AG09319 (cell line): ENCODE measurements at places on chromosomes 6 and 20.

DNA sequence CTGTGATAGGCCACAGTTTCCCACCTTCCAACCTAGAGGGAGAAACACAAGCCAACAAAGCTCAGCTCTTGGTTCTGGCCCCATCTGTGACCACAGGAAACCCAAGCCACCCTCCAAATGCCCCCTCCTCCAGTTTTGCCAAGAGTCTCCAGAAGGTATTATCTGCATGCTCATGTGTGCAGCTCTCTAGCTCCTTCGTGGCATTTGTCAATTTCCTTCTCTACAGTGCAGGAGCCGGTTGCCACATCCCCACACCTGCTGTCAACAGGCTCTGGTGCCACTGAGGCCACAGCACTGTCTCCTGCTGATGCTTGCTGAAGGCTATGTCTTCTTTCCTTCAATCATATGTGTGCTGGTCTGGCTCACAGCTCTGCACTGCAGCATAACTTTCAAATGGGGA is 177.2 kb downstream of the CLIC5 start:
- no peak for DNase-seq

DNA sequence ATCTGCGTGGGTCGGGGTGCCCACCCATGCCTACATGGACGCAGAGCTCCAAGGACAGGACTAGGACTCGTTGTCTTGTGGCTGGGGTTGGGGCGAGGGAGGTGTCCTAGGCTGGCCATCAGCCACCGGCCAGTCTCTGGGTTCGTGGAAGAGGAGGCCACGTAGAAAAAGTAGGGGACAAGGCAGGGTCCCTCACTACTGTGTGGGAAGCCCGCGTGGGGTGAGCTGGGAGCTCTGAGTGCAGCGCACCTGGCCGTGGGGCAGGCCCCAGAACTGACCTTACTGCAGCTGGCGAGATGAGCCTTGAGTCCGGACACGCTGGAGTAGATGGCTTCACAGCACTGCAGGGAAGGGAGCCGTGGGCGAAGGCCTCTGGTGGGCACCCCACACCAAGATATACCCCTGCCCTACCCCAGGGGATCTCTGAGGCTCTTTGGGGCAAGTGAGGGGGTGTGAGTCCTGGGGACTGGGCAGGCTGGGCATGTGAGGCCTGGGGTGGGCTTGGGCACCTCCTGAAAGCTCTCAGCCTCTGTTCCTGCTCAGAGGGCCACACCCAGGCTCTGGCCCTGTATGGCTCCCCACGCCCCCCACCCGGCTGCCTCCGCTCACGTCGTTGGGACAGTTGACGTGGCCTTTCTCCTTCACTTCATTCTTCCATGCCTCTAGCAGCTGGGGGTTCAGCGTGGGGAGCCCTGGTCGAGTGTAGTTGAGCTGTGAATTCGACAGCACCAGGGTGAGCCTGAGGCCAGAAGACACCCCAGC is 5.6 kb upstream of the UCKL1 start:
- no peak for DNase-seq

DNA sequence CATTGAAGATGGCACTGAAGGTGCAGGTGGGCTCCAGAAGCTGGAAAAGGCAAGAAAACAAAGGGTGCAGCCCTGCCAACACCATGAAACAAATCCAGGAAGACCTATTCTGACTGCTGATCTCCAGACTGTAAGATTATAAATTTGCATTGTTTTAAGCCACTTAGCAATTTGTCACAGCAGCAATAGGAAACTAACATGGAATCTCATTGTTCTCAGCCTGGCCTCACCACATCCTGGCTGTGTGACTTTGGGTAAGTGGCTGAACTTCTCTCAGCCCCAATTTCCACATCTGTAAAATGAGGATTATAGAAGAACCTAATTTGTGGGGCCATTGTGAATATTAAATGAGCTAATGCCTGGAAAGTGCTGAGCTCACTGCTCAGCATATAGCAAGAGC is 160.4 kb upstream of the MAFB start:
- no peak for DNase-seq

- peak; percentile 39 for DNase-seq
These were observed 186.5 kb downstream of the PDE7B start for GRCh38 chr6:136037876-136038460.

DNA sequence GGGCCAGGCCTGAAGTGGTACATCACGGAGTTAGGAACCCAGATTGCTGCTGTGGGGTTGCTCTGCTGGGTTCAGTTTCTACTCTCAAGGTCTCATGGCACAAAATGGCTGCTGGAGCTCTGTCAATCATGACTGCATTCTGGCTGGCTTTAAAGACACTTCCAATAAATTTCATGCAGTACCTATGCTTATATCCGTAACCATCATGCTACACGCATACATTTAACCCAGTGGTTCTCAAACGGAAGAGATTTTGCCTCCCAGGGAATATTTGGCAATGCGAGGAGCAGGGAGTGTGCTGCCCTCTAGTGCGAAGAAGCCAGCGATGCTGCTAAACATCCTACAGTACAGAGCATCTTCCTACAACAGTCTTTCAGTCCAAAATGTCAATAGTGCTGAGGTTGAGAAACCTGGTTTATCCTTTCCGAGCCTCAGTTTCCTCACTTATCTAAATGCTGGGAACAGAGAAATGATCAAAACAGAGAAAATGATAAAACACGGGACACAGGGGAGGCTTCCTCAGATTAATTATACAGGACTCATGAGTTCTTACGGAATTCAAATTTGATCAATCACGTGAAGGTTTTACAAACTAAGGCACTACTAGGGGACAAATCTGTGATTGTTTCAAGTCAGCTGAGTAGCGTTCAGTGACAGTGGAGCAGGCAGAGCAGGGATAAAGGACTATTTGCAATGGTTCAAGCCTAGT is 9.6 kb upstream of the SLC2A10 start:
- DNase-seq, result no peak

DNA sequence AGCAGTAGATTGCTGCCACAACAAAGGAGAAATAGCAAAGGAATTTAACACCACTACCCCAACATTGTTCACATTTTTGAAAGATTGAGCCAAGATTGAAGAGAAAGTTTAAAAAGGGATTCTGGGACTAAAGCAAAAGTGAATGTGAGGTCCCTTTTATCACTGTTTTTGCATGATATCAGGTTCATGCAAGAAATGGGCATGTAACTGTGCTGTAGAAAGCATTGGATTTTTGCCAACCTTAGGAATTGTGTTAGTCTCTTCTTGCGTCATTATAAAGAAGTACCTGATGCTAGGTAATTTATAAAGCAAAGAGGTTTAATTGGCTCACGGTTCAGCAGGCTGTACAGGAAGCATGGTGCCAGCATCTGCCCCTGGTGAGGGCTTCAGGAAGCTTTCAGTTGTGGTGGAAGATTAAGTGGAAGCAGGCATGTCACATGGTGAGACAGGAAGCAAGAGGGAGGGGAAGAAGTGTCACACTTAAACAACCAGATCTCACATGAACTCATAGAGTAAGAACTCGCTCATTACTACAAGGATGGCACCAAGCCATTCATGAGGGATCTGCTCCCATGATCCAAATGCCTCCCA is 4.6 kb upstream of the GJB7 start:
- DNase-seq, result no peak

DNA sequence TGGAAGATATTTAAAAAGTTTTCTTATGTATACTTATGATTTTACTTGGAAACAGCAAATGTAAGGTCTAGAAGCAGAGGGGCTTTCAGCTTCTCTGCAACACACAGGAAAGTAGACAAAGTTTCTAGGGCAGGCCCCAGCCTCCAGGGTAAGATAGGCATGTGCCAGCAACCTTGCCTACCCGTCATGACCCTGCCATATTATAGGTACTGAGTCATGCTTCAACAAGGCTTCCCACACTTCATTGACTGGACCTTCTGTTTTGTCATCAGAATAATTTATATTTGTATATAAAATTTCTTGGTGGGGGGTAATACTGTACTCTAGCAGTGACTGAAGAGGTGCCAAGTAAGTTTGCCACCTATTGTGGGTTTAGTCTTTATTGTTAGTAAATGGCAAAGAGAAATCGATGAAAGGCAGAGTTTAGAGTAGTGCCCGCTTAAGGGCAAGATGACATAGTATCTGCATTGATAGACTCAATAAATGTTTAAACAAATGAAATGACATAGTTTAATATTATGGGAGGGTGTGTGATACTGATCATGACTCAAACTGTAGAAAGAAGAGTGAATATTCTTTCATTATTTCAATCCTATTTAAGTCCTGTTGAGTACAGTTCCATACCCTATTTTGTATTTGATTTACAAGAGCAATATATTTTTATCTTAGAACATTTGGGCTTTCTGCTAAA is 95.6 kb downstream of the JARID2 start:
- DNase-seq, result no peak

GRCh38 chr6:37237789-37238188 is 19.8 kb upstream of the TBC1D22B start:
- no peak for DNase-seq

GRCh38 chr6:153392156-153392555 is 261.1 kb upstream of the RGS17 start:
- DNase-seq, result no peak

GRCh38 chr20:17857639-17858449 is 110.8 kb downstream of the SNX5 start:
- DNase-seq, result no peak

DNA sequence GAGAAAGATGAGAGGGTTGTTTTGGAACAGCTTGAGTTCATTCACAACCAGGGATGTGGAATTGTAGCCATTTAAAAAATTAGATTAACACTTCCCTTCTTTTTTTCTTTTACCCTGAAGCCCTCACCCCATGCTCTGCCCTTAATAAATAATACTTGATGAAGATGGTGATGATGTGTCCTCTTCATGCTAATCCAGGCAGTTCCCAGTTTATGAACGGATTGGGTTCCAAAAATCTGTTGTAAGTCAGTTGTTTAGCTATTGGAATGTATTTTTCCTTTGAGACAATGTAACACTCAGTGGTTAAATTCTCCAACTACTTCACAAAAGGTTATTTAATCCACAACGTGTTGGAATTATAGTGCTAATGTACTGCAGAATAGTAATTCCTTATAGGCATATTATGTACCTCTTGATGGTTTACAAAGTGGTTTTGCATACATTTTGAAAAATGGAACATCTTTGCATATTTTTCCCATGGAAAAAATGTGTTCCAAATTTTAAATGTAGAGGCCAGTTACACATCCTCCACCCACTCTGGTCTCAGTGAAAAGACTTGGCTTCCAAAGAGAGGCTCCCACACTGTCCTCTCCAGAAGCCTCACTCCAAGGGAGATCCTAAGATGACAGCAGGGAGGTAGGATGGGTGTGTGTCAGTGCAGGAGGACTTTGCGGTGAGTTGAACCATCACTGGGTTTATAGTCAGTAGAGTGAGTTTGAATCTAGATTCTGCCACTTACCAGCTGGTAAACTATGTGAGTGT is 45.8 kb upstream of the CEP162 start:
- no peak for DNase-seq

GRCh38 chr20:12014276-12014675 is 96.6 kb downstream of the BTBD3 start:
- no peak for DNase-seq

- DNase-seq, result no peak
These were observed 10.3 kb upstream of the C6orf58 start for GRCh38 chr6:127566651-127567050.

DNA sequence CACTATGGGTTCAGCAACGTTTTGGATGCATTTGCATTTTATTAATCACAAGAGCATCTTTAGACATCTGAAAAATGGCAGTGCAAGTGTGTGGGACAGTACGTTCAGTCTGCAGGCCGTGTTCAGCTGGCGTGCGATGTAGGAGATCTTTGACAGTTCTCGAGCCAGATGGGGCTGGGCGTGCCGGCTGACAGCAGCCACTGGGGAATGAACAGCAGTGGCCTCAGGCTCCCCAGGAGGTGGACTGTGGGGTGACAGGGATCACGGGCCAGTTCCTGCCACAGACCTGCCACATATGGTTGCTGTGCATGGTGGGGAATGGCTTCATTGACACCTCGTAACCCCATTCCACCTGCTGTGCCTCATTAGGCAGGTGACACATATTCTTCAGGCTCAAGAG is 16.4 kb upstream of the MLN start:
- no peak for DNase-seq

- DNase-seq, result no peak
These were observed 57.2 kb upstream of the PCSK2 start for GRCh38 chr20:17169585-17170136.

DNA sequence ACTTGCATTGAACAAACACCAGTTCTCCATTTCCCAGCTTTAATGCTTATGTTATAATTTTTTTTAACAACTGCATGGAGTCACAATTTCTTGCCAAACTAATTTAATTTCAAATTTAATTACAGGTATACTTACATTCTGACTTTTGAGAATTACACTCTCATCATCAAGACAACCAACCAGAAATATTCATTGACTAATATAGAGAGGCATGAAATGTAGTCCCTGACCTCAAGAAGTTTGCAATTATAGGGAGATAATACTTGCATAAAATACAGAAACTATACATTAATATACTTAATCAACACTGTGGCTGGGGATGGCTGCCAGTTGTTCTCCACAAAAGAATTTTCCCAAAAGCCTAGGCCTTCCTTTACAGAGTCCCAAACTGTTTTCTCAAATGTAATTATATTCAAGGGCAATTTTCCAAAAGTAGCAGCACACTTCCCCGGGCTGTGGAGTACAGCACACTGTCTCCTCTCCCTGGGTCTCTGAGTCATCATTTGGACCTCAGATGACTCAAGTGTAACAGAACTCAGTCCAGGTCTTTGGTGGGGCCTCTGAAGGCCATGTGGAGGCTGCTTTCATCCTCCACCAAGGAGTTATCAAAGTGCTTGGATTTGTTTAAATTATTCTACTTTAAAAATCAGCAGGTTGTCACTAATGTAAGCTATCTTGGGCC is 114.1 kb downstream of the KIF16B start:
- DNase-seq, result peak; percentile 47

DNA sequence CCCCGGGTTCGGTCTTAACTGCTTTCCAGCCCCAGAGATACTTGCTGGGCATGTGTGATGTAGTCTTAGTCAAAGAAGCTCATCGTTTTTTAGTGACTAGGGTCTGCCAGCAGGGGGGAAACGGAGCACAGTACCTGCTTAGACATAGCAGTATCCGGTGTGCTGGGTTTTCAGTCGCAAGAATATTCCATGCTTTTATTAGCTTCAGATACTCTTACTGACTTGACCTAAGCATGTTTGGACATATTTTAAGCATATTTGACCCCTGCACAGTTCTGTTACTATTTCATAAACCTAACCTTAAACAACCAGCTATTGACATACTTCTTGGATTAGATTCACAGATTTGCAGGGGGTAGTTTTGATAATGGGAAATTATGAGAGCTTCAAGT is 3.0 kb downstream of the E2F3 start:
- DNase-seq, result no peak

DNA sequence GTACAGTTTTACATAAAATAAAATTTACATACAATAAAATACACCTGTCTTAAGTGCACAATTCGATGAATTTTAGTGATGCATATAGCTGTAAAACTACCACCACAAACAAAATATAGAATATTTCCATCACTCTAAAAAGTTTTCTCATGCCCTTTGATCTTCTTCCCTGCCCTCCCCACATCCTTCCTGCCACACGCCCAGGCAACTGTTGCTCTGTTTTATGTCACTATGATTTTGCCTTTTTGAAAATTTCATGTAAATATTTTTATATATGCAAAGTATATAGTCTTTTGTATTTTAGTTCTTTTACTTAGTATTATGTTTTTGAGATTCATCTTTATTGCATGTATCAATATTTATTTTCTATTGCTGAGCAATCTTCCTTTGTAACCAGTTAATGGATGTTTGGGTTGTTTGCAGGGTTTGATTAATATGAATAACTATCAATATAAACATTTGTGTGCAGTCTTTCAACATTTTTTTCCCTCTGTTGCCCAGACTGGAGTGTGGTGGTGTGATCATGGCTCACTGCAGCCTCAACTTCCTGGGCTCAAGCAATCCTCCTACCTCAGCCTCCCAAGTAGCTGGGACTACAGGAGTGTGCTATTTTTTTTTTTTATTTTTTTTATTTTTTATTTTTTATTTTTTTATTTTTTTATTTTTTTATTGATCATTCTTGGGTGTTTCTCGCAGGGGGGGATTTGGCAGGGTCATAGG is 23.8 kb upstream of the SAMHD1 start:
- no peak for DNase-seq
